Omental fat pad (tissue), 4 donors: ENCODE measurements at places on chromosomes 12 and 14. TPM values are rescaled to one million over a fixed set of nuclear protein-coding genes. Genes with fewer than 3 reads are reported as not detected.

- DNase-seq = no peak
Measured at GRCh38 chr14:64946310-64947045, 3.9 kb upstream of the GPX2 start.

GRCh38 chr12:76551482-76551888 lies 8.1 kb downstream of the OSBPL8 start:
- DNase-seq = no peak

The GPR162 gene
- total RNA-seq = 2.8 TPM

- DNase-seq = no peak
Measured at GRCh38 chr12:63862187-63862968, 17.9 kb downstream of the SRGAP1 start.

The RNASE3 gene
- not detected for total RNA-seq

DNA sequence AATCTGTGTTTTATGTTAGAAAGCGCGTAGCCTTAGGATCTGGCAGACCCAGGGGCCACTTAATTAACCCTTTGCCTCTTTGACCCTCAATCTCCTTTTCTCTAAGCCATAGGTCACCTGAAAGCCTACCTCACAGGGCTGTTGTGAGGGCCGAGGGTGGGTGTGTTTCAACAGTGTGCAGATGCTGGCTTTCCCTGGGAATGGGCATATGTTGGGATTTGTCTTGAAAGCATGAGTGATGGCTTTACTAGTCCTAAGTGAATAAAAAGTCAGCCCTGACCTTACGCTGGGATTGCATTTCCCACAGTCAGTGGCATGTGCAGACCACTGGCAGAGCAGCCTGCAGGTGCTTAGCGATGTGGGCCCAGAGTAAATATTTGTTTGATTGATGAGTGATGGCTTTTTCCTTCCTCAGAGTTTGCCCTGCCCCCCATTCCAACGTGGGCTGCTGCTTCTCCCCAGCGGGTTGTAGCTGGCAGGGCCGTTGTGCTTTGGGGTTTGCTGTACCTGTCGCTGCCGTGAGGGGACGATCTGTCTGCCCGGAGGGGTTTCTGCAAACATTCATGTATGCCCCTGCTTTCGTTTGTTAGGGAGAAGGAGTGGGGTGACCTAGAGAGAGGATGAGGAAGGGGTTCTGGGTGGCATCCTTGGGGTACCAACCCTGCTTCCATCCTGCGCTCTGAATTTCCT lies 31.5 kb downstream of the MEG3 start:
- DNase-seq = no peak

- no peak for DNase-seq
Measured at GRCh38 chr12:91017043-91017442, 12.3 kb upstream of the EPYC start.

DNA sequence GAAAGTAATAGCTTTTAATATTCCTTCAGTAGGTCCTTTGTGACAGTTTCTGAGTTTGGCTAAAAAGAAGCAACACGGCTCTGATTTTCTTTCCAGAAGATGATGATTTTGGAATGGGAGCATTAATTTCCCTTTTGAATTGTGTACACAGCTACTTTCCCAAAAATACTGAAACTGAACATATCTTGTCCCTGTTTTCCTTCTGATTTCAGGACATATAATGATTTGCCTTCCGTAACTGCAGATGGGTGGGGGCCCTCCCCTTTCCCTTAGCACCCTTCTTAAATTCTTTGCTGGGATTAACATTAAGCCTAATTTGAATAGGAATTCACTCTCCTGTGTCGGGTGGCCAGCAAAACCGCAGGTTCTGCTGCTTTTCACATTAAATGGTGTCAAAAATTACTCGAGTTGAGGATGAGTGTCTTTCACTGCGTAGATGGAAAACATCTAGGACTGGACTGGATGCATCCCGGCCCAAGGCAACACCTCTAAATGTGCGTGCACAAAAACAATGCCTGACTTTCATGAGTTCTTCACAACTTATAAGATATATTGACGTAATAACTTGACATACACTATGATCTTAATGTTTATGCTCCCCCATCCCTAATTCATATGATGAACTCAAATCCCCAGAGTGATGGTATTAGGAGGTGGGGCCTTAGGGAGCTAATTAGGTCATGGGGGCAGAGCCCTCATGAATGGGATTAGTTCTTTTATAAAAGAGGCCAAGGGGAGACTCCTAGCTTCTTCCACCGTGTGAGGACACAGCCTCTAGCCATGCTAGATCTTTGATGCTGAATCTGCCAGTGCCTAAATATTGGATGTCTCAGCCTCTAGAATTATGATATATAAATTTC lies 158.1 kb downstream of the AEBP2 start:
- no peak for DNase-seq
